NCI-H2029 (cell line): ENCODE measurements at places on chromosomes 7 and 10.

GRCh38 chr7:96127746-96128145 lies 194.2 kb downstream of the SLC25A13 start:
- DNase-seq: no peak

DNA sequence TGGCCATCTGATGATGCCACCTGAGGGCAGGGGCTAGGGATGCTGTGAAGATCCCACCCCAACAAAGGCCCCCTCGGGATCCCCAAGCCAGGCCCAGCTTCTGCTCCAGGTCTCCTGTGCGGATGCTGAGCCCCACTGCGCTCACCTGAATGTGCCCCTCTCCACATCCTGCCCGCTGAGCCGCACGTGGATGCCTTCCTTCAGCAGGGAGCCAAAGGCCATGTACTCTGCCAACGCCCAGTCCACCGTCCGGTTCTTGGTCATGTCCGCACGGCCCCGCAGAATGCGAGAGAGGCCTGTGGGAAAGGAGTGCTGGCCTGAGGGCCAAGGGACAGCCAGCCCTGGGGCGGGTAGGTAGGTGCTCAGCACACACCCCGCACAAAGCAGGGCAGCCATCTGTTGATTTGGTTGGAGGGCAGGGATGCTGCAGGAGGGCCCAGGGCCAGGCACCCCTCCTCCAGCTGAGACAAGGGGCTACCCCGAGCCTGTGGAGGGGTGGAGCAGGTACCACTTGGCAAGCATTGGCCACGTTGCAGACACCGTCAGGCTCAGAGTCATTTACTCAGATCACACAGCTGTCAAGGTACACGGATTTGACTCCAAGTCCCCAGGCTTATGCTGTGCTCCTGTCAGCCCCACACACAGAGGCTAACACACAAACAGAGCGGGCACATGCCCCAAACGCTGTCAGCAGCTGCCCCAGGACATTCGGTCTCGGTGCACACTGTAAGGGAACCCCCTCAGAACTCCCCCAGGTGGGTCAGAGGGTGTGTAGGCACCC lies 19.2 kb downstream of the OGDHL start:
- DNase-seq: no peak

DNA sequence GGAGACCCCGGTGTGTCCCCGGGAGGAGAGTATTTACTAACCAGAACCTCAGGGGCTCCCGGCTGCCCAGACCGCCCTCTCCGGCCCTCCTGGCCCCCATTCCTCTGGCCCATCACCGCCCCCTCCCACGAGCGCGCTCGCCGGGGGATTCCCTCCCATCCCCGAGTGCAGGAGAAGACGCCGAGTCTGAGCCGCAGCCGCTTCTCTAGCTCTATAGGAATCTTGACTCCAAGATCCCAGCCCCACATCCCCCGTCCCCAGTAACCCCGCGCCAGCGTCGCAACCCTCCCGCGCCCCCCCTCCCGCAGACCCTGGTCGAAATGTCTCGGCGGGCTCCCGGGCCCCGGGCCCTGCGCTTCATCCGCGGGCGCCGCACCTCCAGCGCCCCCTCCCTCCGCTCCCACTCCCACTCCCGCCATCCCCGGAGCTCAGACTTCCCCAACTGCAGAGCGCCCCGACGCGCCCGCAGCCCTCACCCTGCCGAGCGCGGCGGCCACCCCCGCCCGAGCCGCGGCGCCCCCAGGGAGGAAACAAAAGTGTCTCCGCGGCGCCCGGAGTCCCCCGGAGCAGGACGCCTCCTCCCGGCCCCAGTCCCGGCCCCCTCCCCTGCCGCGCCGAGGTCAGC lies 541 bp downstream of the ELMO1 start:
- DNase-seq: no peak

DNA sequence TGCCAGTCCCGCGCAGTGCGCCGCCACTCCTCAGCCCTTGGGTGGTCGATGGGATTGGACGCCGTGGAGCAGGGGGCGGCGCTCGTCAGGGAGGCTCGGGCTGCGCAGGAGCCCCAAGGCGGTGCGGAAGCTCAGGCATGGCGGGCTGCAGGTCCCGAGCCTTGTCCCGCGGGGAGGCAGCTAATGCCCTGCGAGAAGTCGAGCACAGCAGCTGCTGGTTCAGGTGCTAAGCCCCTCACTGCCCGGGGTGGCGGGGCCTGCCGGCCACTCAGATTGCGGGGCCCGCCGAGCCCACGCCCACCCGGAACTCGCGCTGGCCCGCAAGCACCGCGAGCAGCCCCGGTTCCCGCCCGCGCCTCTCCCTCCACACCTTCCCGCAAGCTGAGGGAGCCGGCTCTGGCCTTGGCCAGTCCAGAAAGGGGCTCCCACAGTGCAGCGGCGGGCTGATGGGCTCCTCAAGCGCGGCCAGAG lies 14.4 kb upstream of the WASL start:
- no peak for DNase-seq

DNA sequence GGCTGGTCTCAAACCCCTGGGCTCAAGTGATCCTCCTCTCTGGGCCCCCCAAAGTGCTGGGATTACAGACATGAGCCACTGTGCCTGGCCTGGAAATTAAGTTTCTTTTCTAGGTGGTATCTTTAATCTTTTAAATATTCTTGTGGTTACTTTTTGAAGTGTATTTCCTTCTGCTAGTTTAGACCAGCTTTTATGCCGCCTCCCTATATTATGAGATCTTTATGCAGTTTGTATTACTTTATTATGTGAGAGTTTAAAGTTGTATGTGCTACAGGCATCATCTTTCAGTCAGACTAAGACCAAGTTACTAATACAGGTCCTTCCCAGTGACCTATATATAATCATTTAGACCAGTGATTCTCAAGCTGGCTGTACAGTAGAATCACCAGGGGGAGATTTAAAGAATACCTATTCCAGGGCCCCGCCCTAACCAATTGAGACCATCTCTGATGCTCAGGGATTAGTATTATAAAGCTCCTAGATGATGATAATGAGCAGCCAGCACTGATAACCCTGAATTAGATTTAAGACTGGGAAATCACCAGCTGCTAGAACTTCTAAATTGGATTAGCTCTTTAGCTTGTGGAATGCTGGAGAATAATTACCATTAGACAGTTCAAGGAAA lies 11.3 kb downstream of the INPP5F start:
- no peak for DNase-seq

- peak; percentile 82 for DNase-seq
These were observed 20.9 kb downstream of the MYOF start for GRCh38 chr10:93461109-93461806.

GRCh38 chr7:138981332-138982203 lies at the start of gene KIAA1549:
Gene KIAA1549 (minus strand): TSS chr7:138981389. CDS start chr7:138981269, 120 bp downstream.
- peak; percentile 67 for DNase-seq

- no peak for DNase-seq
These were observed 266.6 kb upstream of the GNAI1 start for GRCh38 chr7:79868010-79868409.

DNA sequence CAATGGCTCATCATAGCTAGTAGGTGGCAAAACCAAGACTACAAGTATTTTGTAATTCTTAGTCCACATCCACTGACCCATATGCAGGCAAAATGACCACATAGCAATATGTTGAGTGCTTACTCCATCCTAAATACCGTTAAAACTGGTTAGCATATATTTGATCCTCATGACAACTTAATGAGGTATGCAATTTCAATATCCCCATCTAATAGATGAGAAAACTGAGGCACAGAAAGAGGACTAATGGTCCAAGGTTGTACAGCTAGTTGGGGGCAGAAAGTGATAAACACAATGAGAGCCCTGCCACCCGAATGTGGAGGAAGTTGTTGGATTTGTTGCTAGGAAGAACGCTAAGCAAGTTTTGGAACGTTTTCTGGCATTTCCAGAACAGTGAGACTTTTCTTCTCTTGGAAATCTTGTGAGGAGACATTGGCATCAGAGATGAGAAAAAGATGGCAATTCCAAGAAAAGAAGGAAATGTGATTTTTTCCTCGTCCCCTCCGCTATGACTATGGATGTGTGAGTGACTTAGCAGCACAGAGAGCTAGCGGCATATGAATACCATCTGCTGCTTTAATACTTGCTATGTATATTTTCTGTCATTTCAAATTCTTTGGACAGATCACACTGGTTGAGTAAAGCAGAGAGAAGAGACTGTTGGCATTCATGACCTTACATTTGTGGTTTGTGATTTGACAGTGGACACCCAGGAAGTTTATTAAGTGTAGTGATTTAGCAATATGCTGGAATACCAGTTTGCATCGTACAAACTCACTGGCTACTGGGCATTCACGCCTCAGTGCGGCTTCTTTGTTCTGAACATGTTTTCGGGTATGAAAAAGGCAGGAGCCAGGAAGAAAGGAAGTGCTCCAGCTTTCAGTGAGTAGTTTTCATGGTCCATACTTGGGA lies 51.5 kb downstream of the NRCAM start:
- DNase-seq: no peak

- peak; percentile 28 for DNase-seq
These were observed 82.3 kb upstream of the ADRB1 start for GRCh38 chr10:113961182-113962031.

DNA sequence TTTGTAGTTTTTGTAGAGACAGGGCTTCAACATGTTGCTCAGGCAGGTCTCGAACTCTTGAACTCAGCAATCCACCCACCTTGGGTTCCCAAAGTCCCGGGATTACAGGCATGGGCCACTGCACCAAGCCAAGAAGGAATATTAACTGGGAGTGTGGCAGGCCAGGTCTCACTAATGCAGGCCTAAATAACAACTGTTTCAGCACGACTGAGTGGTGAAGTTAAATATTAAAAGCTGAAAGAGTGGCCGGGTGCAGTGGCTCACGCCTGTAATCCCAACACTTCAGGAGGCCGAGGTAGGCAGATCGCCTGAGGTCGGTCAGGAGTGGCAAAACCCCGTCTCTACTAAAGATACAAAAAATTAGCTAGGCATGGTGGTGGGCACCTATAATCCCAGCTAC lies 21.1 kb downstream of the CHUK start:
- DNase-seq: no peak

DNA sequence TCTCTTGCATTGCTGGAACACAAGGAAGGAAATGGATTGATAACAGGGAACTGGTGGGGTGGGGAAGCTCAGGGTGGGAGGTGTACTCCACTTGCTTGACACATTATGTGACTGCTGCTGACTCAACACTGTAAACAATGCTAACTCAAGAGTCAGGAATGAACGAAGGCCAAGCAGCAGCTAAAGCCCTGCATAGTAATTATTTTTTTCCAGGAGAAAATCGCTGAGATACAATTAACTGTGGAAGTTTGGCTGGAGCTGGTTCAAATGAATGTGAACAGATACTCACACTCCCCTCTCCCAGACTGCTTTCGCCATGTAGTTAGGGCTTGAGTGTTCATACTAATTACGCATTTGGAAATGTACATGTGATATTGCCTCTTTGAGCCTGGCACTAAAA lies 170.9 kb upstream of the AOAH start:
- no peak for DNase-seq

- no peak for DNase-seq
These were observed 1212.4 kb upstream of the PHF14 start for GRCh38 chr7:9761224-9761623.

GRCh38 chr10:49415109-49415508 lies 19.2 kb upstream of the DRGX start:
- DNase-seq: no peak

GRCh38 chr7:52009181-52009580 lies 692.6 kb upstream of the COBL start:
- DNase-seq: no peak

DNA sequence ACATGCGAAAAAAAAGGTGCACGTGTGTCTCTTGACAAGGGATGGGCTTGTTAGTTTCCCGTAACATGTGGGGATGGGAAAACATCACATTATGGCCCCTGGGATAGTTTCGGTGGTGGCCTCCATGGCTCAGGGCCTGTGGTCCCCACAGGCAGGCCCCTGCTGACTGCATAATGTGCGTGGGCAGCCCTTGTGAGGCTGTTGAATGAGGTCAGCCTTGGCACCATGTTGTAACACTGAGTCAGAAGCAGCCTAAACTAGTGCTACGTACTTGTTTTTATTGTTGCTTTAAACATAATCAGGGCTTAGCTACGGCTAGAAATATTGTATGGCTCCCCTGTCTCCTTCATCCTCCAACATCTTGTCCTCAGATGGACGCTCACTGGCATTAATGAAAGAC lies 80.6 kb downstream of the BEND7 start:
- no peak for DNase-seq

- no peak for DNase-seq
These were observed 4.7 kb downstream of the FAS start for GRCh38 chr10:88995156-88995876.

- no peak for DNase-seq
These were observed 54.9 kb downstream of the KCNMA1 start for GRCh38 chr10:77582710-77583115.

DNA sequence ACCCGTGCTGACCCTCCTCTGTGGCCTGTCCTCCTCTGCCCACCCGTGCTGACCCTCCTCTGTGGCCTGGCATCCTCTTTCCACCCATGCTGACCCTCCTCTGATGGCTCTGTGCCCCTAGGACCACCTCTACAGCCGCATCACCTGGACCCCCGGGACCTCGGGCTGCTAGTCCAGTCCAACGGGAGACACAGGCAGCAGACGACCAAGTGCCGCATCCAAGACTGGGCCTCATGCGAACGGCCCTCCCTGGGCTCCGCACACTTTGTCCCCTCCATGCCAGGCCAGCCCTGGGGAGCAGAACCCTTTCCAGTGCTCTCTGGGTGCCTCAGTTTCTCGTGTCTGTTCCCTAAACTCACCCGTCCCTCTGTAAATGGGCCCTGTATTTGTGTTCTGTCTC lies 107.2 kb upstream of the RNF32 start:
- DNase-seq: no peak

DNA sequence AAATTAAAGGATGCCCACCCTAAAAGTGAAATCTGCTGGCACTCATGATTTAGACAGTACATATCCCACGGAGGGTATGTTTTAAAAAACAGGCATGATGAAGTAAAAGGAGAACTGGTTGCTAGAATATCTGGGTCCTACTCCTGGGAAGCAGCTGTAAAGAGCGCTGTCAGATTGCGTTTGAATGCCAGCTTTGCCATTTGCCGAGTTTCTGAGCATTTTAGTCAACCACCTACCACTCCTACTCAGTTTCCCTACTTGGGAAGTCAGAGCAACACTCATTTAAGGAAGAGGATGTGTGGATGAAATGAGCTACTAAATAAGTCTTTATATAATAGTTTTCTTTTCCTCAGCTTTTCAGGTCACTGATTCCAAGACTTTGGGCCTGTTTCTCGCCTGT lies 1.1 kb upstream of the UMAD1 start:
- DNase-seq: no peak

- no peak for DNase-seq
These were observed 121.3 kb downstream of the MACC1 start for GRCh38 chr7:20095862-20096261.

DNA sequence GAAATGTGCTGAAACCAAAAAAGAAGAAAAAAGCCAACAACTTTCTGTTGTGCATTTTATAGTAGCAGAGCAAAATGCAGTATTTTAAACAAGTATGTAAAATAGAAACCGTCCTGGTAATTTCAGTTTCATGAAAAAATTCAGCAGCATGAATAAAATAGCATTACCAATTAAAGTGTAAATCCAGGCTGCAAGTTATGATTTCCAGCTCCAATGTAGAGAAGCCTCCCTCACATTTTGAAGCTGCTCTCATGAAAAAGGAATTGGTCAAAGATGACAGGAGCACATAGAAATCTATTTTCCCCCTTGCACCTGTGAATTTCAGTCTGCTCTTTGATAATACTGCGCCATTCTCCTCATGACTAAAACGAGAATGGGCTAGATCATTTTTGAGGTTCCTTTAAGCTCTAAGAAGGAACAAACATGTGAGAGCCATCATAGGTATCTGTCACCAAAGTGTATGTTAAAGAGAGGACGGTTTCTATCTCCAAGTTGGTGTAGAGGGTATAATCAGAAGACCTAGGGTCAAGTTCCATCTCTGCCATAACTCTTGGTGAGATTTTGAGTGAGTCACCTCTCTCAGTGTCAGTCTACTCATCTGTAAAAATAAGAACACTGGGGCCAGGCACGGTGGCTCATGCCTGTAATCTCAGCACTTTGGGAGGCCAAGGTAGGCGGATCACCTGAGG lies 107.5 kb downstream of the MTPAP start:
- DNase-seq: no peak

GRCh38 chr10:17235136-17235535 lies 7.1 kb downstream of the VIM start:
- no peak for DNase-seq
